ENCODE measurements at places on chromosomes 7 and 10. TPM values are rescaled to one million over a fixed set of nuclear protein-coding genes. Genes with fewer than 3 reads are reported as not detected.

- DNase-seq, result no peak
Measured at GRCh38 chr10:3413937-3414666, 241.5 kb upstream of the PITRM1 start.

GRCh38 chr7:52233248-52233647, 802.2 kb upstream of the POM121L12 start:
- no peak for DNase-seq

GRCh38 chr7:100562195-100563099, 11.3 kb downstream of the SAP25 start:
- DNase-seq, result no peak

GRCh38 chr10:55232553-55232952, 431.5 kb upstream of the PCDH15 start:
- no peak for DNase-seq

- DNase-seq, result no peak
Measured at GRCh38 chr7:128042012-128042411, 10.8 kb upstream of the LRRC4 start.

GRCh38 chr10:3990307-3990706, 205.3 kb upstream of the KLF6 start:
- DNase-seq, result no peak

- no peak for DNase-seq
Measured at GRCh38 chr7:117776224-117776623, 97.0 kb downstream of the CTTNBP2 start.

Gene CPN1
- total RNA-seq, result not detected

Gene COMMD3
- 31.4 TPM for total RNA-seq

GRCh38 chr7:66183700-66184099, 21.4 kb upstream of the TPST1 start:
- peak; percentile 53 for DNase-seq

Gene TUBB8
- total RNA-seq, result not detected

Gene CFAP69
- 0.44 TPM for total RNA-seq

GRCh38 chr7:143247372-143247771, 15.9 kb upstream of the GSTK1 start:
- DNase-seq, result no peak

GRCh38 chr10:77636967-77637531, 559 bp downstream of the KCNMA1 start:
- DNase-seq, result no peak

DNA sequence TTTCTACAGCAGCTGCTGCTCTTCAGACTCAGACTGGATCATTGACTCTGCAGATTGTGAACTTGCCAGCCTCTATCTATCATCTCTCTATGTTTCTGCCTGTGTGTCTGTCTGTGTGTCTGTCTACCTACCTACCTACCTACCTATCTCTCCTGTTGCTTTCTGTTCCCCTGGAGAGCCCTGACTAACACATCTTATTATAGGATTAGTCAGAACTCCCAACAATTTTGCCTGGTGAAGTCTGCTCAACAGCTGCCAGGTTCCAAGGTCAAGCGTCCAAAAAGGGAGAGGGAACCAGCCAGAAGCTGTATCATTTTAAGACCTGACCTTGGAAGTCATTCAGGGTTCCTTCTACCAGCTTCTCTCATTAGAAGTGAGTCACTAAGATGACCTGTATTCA, 579.0 kb upstream of the DPP6 start:
- DNase-seq, result no peak

Gene SYT15B
- total RNA-seq, result 0.87 TPM

GRCh38 chr10:5903563-5903962, 13.5 kb downstream of the FBH1 start:
- DNase-seq, result no peak

- peak; percentile 25 for DNase-seq
Measured at GRCh38 chr7:98836811-98837629, 32.8 kb downstream of the TMEM130 start.

Gene NRAP
- not detected for total RNA-seq

GRCh38 chr7:51031216-51031615, 248.5 kb upstream of the GRB10 start:
- no peak for DNase-seq

GRCh38 chr7:133957845-133958244, 169.3 kb upstream of the LRGUK start:
- no peak for DNase-seq

- no peak for DNase-seq
Measured at GRCh38 chr10:55311848-55312635, 511.0 kb upstream of the PCDH15 start.

Gene ESYT2
- 32.9 TPM for total RNA-seq

GRCh38 chr7:18693816-18694215, 198.3 kb downstream of the HDAC9 start:
- DNase-seq, result no peak

- DNase-seq, result no peak
Measured at GRCh38 chr10:3062502-3063186, 4.7 kb upstream of the PFKP start.

- no peak for DNase-seq
Measured at GRCh38 chr7:99596408-99596955, 1.6 kb upstream of the TMEM225B start.

DNA sequence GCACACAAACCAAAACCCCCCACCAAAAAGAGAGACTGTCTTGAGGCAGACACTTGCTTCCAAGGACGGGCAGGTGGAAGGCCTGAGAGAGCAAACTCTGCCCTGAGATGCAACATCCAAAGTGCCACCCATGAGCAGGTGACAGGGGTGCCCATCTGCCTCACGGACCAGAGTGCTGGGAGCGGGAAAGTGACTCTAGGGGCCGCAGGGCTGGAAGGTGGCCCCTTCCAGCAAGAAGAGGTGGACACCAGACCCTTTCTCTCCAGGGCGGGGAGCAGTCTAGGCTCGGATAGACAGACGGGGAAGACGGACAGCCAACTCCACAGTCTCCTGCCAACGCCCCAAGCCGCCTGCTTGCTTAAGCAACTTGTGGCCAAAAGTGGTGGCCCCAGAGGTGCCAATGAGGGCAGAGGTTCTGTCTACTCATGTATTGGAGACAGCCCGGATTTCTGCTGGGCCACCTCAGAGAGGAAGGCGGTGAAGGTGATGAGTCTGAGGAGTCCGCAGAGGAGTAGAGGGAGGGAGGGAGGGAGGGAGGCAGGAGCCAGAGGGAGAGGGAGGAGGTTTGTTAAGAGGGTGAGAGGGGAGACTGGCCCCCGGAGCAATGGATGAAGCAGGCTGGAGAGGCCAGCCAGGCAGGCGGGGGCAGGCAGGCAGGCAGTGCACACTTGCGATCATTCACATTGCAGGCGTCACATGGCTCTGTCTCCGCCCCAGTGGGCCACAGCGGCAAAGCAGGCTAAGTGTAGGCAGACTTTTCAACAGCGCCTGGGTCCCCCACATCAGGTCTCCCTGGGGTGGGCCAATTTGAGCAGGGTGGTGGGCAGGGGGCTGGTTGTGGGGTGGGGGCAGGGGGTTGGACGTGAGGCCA, 65.6 kb downstream of the SLC29A4 start:
- no peak for DNase-seq

Gene REEP3
- total RNA-seq, result 38.1 TPM

Gene GPR146
- 24.0 TPM for total RNA-seq

Gene WEE2
- under 0.01 TPM for total RNA-seq

DNA sequence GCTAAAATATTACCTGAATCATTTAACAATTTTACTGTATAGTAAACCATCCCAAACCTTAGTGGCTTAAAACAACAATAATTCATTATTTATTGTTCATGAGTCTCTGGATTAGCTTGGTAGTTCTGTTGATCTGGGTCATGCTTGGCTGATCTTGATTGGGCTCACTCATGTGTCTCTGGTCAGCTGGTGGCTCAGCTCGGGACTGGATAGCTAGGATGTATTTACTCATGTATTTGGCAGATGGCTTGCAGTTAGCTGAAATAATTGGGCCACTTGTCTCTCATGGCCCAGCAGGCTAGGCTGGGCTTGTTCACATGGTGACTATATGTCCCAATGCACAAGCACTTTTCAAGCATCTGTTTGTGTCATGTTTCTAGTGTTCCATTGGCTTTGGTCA, 262.8 kb downstream of the BBS9 start:
- no peak for DNase-seq

Gene TMEM236
- total RNA-seq, result 0.65 TPM

DNA sequence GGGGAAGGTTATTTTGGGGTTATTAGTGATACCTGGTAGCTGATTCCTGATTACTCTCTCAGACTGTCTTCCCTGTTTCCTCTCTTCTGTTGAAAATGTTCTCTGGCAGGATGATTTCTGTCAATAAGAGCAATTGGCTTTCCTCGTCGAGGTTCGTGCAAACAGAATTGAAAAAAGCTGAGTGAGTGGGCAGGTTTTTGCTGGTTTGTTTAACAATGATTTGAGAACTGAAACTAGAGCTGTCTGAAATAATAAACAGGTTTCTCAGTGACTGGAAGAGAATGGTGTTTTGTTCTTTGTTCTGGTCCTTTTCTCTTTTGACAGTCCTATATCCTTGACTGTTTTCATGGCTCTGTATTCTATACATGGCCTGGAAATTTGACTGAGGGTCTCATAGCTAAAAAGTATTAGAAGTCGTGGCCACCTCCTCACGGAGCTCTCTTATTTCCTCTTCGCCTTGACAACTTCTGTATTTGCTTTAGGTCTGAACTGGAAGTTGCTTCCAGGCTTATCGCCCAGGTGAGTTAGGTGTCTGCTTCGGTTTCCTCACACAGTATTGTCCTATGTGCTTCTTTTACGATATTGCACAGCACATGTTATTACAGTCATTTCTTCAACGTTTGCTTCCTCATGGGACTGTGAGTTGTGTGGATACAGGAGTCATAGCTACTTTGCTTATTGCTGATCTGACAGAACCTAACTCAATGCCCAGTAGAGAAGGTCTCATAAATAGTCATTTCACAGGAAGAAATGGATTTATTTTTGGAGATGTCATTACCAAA, 403.6 kb downstream of the NRG3 start:
- no peak for DNase-seq

GRCh38 chr10:17219024-17219423, 9.0 kb upstream of the VIM start:
- no peak for DNase-seq

Gene ACHE
- total RNA-seq, result 1.7 TPM

DNA sequence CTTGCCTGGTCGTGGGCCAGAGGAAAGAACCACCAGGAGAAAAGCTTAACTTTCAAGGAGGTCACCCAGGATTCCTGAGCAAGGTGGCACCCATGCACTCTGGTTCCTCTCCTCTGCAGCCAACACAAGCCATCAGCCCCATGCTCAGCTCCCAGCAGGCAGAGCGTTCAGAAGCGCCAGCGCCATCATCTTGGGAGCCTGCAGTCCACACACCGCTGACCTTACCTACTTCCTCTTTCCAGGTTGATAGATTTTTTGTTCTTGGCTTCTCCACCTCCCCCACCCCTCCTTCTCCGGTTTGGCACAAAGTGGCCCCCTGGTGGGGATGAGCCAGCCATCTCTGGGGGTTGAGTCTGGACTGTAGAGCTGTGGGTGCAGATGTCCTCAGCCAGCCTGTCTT, 1.7 kb upstream of the WDR86 start:
- DNase-seq, result no peak

Gene AKR1C2
- total RNA-seq, result 15.3 TPM

- DNase-seq, result no peak
Measured at GRCh38 chr7:127913686-127914085, 117.6 kb downstream of the LRRC4 start.

GRCh38 chr10:70145166-70145665, 1.3 kb downstream of the TYSND1 start:
- DNase-seq, result no peak

DNA sequence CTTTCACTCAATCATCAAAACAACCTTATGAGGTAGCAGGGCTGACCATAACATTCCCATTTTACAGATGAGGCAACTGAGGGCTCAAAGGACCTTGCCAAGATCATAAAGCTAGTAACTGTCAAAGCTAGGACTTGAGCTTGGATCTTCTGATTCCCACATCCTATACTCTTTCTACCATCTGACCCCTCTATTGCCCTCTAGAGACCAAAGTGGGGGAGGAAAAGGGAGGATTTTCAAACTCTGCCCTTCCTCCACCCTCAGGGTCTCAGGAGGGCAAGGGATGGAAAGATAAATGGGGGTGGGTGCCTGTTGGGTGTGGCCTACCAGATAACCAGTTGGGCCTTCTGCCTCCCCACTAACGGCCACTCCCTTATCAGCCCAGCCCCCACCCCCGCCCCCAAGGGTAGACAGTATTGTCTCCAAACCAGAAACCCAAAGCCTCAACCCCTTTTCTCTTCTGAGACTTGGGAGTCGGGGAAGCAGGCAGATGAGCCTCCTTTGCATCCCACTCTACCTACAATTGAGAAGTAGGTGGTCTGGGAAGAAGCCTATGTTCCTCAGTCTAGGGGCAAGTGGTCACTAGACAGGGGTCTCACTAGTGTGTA, 7.9 kb downstream of the LDB1 start:
- no peak for DNase-seq

- DNase-seq, result no peak
Measured at GRCh38 chr7:87316097-87316700, 29.3 kb upstream of the CROT start.

Gene CAPZA2
- 186 TPM for total RNA-seq

- DNase-seq, result no peak
Measured at GRCh38 chr10:117419921-117420320, 44.7 kb upstream of the PDZD8 start.

Gene AP5Z1
- total RNA-seq, result 20.2 TPM

Gene OR9A2
- not detected for total RNA-seq

GRCh38 chr7:90961037-90961725, 303.1 kb upstream of the FZD1 start:
- DNase-seq, result no peak

- DNase-seq, result no peak
Measured at GRCh38 chr10:13657101-13657680, 70.4 kb downstream of the PRPF18 start.

Gene AKR1D1
- total RNA-seq, result not detected

DNA sequence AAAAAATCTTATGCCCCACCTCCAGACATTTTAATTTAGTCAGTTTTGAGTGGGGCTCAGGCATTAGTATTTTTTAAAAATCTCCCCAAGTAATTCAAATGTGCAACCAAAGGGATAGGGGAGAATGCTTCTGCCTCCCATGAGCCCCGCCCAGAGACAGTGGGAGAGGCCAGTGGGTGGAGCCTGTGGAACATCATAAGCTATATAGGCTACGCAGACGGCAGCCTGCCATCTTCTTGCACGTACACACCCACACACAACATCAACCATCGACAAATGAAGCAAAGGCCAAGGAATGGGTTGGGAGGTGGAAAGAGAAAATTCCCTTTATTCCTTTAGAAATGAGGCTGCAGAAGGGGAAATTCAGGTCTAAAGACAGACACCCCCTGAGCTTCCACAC, 25.2 kb downstream of the CREB3L2 start:
- DNase-seq, result no peak

DNA sequence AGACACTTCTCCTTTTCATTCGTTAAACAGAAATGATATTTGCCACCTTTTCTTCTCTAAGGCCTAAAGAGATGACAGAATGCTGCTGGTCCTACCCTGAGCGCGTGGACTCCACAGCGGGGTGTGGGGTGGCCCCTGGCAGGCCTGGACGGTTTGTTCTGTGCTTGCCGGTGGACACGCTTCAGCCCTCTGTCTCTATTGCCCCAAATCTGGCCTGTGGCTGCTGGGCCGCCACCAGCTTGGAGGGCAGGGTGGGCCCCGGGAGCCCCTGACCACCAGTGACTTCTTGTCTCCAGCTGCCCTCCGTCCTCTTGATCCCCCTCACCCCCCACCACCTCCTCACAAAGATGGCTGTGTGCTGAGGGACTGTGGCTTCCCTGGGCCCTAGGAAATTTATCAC, 5.7 kb downstream of the CHST3 start:
- DNase-seq, result no peak
